ENCODE measurements at places on chromosomes 2 and 18.

DNA sequence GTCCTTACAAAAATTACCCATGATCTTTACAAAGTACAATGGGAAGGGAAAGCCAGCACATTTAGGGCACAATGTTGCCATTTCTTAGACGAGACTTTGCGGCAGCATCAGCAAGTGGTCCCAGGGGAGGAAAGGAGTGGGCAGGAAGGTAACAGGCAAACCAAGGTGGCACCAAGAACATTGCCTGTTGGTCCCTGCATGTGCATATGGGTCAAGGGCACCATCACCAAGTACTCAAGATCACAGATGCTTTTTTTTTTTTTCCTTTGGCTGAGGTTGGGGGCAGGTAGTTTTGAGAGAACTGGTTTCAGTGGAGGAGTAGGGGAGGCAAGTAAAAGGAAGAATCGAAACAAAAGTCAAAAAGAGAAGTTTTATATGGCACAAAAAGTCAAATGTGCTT, 752 bp upstream of the CYTIP start:
- no peak for DNase-seq

GRCh38 chr18:32760391-32760790, 12.4 kb downstream of the KLHL14 start:
- DNase-seq: no peak

DNA sequence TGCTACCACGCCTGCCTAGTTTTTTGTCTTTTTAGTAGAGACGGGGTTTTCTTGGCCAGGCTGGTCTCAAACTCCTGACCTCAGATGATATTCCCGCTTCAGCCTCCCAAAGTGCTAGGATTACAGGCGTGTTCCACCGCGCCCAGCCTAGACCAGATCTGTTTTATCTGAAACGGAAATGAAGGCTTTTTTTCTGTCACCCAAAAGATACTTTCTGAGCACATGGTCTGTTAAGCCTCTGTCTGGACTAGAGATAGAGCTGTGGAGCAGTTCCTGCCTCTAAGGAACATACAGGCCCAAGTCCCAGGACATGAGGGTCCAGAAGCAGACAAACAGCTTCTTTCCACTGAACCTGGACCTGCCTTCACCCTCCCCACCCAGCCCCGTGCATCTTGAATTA, 43.6 kb upstream of the PTMA start:
- DNase-seq: no peak

- DNase-seq: no peak
These were observed 117.6 kb upstream of the FOSL2 start for GRCh38 chr2:28274911-28275685.

- no peak for DNase-seq
These were observed 19.5 kb upstream of the PUM2 start for GRCh38 chr2:20370191-20370590.

DNA sequence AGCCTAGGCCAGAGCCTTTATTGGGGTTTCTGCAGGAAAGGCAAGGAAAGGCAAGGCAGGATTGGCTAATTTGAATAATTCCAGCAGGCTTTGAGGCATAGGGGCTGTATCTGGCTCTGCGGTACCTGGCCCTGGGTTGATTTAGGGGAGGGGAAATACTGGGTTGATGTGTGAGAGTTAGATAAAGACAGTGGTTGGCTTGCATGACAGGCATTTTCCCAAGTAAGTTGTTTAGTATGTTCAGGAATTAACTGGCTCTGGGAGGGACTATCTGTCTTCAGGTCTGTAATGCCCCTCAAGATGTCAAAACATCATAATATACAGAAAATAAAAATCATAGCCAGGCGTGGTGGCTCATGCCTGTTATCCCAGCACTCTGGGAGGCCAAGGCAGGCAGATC, 98.7 kb downstream of the UBR3 start:
- DNase-seq: no peak

DNA sequence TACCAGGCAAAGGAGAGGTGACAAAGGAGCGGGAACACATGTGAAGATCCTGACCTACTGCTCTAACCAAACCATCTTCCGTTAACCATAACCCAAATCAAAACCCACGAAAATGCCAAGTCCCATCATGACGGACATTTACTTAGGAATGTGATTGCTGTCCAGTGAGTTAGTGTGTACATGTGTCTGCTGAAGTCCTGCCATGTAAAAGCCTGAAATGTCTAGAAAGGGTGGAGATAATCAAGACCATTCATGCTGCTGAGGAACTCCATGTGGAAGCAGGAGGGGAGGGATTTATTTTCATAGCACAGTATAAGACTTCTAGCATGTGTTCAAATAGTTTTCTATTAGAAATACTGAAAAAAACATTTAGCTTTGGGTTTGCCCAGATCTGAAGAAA, 137.0 kb upstream of the BOD1L2 start:
- DNase-seq: no peak

DNA sequence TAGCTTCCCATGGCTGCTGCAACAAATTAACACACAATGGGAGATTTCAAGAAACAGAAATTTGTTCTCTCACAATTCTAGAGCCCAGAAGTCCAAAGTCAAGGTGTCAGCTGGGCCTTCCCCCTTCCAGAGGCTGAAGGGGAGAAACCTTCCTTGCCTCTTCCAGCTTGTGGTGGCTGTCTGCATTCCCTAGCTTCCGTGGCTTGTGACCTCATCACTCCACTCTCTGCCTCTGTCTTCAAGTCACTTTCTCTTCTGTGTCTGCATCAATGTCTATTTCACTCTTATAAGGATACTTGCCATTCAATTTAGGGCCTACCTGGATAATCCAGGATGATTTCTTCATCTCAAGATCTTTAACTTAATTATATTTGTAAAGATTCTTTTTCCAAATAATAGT, 16.8 kb upstream of the SRBD1 start:
- DNase-seq: no peak

- peak; percentile 38 for DNase-seq
These were observed 441 bp upstream of the PEX13 start for GRCh38 chr2:61017003-61017555.

- DNase-seq: no peak
These were observed 57.5 kb downstream of the DTNB start for GRCh38 chr2:25615920-25616319.

DNA sequence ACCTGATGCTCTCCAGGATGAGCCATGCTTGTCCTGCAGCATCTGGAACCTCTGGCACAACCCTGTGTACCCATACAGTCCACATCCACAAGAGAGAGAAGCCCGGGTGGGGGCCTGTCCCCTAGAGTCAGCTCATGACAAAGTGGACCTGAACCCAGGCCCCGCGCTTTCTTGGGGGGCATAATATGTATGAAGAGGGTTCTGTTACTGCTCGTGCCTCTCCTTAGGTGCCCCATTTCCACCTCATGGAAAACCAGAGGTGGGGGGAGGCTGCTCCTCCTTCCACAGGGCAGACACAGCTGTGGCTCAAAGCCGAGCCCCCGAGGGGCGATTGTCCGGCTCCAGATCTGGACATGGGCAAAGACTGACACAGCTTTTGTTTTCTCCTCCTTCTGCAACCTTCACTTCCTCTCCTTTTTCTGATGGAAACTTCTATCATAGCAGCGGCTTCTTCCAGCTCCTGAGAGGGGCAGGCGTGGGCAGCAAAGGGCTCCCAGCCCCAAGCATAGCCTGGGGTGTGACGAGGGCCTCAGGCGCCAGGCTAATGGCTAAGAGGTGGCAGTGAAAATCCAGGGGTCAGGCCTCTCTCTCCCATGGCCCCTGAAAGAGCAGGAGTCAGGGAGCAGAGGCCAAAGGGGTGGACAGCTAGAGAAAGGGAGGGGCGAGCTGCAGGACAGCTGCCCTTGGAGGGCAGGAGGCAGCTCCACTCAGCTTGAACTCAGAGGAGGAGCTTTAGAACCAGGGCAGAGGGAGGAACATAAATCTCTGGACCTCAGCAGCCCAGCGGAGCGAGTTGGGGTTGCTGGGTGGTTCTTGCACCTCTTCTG, 155.5 kb downstream of the ZFP36L2 start:
- no peak for DNase-seq

DNA sequence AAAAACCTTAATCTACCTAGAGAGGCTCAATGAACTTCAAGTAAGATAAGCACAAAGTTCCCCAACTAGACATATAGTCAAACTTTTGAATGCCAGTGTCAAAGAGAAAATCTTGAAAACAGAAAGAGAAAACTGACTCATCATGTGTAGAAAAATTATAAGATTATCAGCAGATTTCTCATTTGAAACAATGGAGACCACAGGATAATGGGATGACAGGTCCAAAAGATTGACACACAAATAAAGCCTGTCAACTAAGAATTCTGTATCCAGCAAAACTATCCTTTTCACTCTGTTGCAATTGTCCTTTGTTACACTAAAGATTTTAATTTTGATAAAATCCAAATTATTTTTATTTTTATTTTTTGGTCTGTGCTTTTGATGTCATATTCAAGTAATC, 61.6 kb downstream of the COPS8 start:
- DNase-seq: no peak

- DNase-seq: no peak
These were observed 45.7 kb downstream of the QPCT start for GRCh38 chr2:37389989-37390765.

DNA sequence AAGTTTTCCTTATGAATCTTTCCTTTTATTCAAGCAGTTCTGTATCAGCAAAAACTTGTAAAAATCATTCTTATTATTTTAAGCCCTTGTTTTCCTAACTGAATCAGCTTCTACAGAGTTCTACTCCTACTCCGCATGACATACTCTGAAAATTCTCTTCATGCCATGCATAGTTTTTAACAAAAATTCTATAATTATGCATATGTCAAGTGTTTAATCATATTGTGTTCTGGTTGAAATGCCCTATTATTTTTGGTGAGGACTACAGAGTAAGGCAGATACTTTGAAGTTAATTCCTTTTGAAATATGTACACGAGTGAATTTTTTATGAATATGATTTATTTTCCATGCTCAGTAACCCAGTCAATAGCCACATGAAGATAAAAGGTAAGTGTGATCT, 28.8 kb downstream of the ANKRD30B start:
- no peak for DNase-seq

Measured in stimulated activated CD8-positive, alpha-beta memory T cell treated with anti-CD3 and anti-CD28 coated beads, Interleukin-15, amount 100 ng/mL, for 24 hours (primary cell).